ENCODE measurements at places on chromosomes 4 and X. TPM values are rescaled to one million over a fixed set of nuclear protein-coding genes. Genes with fewer than 3 reads are reported as not detected.

The PAGE4 gene
- not detected for total RNA-seq

The HMGB3 gene
- total RNA-seq, result 10.4 TPM

The FDCSP gene
- not detected for total RNA-seq

The NAT8L gene
- 1.0 TPM for total RNA-seq

The C1QTNF7 gene
- total RNA-seq, result 2.1 TPM

The CSAG3 gene
- total RNA-seq, result not detected

The SMARCA1 gene
- total RNA-seq, result 53.8 TPM

The NKX6-1 gene
- total RNA-seq, result not detected

The STS gene
- total RNA-seq, result 4.7 TPM

The STARD8 gene
- 8.9 TPM for total RNA-seq

The FGG gene
- 4.7 TPM for total RNA-seq

The USP26 gene
- total RNA-seq, result not detected

The ALB gene
- total RNA-seq, result 15.7 TPM

The IL2RG gene
- total RNA-seq, result 1.0 TPM

The RAB39B gene
- under 0.01 TPM for total RNA-seq

The IRAK1 gene
- total RNA-seq, result 11.0 TPM

The SLC4A4 gene
- total RNA-seq, result 13.0 TPM

The CASP3 gene
- total RNA-seq, result 29.7 TPM

The PLP1 gene
- total RNA-seq, result 41.8 TPM

The DNAAF6 gene
- total RNA-seq, result not detected

The SASH3 gene
- 2.6 TPM for total RNA-seq

The NR0B1 gene
- under 0.01 TPM for total RNA-seq

The CT45A1 gene
- total RNA-seq, result not detected

The LRIT3 gene
- under 0.01 TPM for total RNA-seq

The IDS gene
- total RNA-seq, result 11.5 TPM

The RAB33A gene
- 1.6 TPM for total RNA-seq

Measured in skeletal muscle tissue (tissue), 5 donors.